ENCODE measurements at places on chromosomes 16 and 17. TPM values are rescaled to one million over a fixed set of nuclear protein-coding genes. Genes with fewer than 3 reads are reported as not detected.
A peak's percentile ranks its signal among the peaks of the same experiment; 100 is the strongest.

GRCh38 chr16:73347500-73348375 is 299.8 kb upstream of the ZFHX3 start:
- no peak for DNase-seq

GRCh38 chr16:75218256-75219076 is at the start of gene CTRB1:
CTRB1 (plus strand) TSS chr16:75218988; CDS start chr16:75219008, 20 bp downstream.
- no peak for DNase-seq

- no peak for DNase-seq
These were observed 6.5 kb upstream of the RBFOX3 start for GRCh38 chr17:79617304-79617703.

- no peak for DNase-seq
These were observed 9.2 kb upstream of the NF1 start for GRCh38 chr17:31085563-31085962.

P2RX1 gene
- total RNA-seq, result 160 TPM

DNA sequence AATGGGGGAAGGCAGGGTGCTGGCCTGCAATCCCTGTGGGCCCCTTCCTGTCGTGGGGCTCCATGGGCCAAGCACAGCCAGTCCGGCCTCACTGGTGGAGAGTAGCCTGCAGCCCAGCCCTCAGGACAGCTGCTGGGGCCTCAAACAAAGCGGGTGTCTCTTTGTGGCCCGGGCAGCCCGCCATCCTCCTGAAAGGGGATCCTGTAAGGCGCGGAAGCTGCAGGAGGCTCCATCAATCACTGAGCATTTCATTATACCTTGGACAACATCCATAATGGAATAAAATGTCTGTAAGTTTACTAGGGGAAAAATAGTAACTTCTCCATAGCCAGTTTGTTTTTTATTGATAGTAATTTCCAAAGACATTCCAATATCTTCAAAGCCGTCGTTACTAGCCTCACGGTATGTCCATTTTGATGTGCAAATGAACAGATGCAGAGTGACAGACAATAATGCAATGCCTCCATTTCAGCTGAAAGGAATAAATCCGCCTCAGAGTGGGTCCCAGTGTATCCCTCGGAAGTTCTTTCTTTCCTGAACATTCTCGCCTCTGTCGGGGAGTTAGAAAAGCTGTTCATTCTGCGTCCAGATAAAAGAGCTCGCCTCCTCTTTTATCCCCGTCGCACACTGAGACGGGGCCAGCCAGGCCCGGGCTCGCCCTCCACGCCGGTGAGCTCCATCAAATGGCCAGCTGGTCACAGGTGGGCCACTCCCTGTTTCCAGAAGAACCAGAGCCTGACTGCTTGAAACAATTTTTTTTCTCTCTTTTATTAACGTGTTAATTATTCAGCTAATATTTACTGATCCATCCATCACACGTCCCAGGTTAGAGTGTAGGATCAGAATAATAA is 14.4 kb downstream of the WSCD1 start:
- DNase-seq, result no peak

DNA sequence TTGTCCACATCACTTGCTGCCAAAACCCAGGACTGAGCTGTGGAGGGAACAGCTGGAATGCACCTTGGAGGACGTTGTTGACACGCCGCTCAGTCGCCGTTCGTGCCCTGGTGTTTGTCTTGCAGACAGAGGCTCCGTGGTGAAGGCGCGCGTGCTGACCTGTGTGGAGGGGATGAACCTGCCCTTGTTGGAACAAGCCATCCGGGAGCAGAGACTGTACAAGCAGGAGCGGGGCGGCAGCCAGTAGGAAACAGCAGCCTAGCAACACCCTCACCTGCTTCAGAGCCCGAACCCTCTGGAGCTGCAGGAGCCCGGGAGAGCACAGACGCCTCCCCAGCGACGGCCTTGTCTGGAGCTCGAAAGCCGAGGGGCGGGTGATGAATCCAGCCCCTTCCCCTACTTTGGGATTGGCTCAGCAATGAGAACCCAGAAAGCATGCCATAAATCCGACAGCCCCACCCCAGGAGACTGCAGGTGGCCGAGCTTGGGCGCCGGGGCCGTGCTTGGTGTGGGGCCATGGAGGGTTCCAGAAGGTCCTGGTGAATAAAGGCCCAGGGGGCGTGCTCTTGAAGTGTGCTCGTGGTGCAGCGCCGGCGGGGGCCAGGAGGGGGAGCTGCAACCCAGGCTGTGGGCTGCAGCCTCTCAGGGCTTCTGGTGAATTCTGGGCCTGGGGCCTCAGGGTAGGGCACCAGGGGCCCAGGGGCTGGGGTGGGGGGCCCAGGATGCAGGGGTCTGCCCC is 470 bp upstream of the CDK3 start:
- DNase-seq, result peak; percentile 51

C1QTNF8 gene
- total RNA-seq, result not detected

TMED6 gene
- total RNA-seq, result under 0.01 TPM

AOC3 gene
- total RNA-seq, result 0.27 TPM

KRT31 gene
- total RNA-seq, result not detected

GGT6 gene
- not detected for total RNA-seq

- DNase-seq, result no peak
These were observed 110.2 kb downstream of the CCDC182 start for GRCh38 chr17:57634713-57635465.

TNK1 gene
- 4.3 TPM for total RNA-seq

PNMT gene
- total RNA-seq, result 3.8 TPM

DNA sequence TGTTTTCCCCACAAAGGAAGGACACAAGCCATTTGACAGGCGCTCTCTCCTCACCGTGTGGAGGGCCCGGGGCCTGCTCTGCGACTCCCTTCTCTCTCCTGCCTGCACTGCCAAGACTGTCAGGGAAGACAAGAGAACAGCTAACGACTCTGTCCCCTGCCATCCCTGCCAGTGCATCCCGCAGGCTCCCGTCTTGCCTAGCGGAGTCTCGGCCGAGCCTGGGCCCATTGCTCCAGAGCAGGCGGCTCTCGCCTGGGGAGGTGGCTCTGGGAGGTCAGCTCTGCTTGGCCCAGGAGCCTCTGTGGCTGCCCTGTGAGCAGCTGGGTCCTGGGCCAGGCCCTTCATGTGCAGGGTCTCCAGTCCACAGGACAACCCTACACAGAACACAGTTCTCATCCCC is 53.0 kb downstream of the WNT3 start:
- no peak for DNase-seq

SEZ6 gene
- total RNA-seq, result under 0.01 TPM

DNA sequence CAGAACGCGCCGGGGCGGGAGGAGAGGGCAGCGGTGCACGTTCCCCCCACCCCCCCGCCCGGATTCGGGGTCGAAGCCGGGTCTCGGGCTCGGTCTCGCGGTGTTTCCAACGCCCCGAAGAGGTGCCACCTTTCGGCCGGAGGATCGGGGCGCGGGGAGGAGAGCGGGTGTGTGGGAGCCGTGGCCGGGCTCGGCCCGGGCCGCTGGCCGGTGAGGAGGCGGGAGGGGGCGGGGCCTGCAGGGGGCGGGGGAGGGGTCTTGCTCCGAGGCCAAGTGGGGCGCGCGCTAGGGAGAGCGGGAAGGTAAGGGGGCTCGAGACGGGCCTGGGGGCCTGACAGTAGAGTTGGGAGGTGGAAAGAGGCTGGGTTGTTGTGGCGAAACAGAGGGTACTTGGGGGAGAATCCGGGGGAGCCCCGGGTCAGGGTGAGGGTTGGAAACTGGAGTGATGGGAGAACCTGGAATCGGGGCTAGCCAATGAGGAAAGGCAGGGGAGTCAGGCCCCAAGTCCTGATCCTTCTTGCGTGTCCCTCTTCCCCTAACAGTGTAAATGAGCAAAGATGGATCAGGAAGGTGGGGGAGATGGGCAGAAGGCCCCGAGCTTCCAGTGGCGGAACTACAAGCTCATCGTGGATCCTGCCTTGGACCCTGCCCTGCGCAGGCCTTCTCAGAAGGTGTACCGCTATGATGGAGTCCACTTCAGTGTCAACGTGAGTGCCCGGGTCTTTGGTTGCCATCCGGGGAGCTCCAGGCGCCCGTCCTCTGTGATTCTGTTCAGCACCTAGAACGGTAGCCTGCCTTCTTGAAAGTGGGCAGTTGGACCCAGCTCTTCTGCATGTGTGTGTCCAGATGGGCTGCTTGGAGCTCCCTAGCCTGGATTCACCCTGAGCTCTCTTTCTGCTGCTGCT is 873 bp downstream of the SETD1A start:
- DNase-seq, result no peak

CCL1 gene
- not detected for total RNA-seq

ITGB3 gene
- 7.8 TPM for total RNA-seq

- DNase-seq, result no peak
These were observed 17.0 kb downstream of the MGAT5B start for GRCh38 chr17:76884995-76885893.

DNA sequence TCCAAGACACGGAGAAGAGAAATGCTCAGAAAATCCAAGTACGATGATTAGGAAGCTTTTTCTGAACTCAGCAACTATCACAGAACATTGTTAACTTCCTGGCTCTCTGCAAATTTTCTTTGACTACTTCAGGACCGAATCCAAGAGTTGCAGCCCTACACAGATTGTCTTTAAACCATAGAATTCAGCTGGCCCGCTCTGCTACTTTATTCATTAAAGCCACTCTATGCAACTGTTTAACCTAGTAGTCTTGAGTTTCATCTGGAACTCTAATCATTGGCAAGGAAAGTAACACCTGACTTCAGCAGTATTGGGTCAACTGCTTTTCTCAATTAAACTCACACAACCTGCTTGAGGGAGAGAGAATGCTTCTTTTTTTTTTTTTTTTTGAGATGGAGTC is 210.1 kb downstream of the SLC39A11 start:
- DNase-seq, result no peak

TP53TG3 gene
- 0.27 TPM for total RNA-seq

- DNase-seq, result no peak
These were observed 111.7 kb upstream of the CHMP6 start for GRCh38 chr17:80879723-80880647.

GRCh38 chr17:19546289-19547065 is 12.8 kb downstream of the SLC47A1 start:
- no peak for DNase-seq

DNA sequence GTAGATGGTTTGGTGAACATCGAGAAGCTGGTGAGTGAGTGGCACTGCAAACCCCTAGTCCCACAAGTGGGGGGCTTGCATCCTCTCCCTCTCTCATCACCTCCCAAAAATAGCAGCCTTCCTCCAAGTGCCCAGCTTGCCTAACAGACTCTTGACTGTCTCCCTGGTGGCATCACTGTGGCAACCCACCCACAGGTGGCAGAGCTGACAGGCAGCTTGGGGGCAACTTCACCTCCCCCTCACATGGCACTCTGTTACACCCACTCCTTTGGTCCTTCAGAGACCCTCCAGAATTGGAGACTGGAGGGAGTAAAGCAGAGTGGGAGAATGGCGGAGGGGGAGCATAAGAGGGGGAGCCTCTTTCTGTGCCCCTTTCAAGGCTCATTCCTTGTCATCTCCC is 15.7 kb downstream of the RAPGEFL1 start:
- no peak for DNase-seq

GRCh38 chr16:4498546-4499195 is 22.5 kb downstream of the HMOX2 start:
- DNase-seq, result no peak

DNA sequence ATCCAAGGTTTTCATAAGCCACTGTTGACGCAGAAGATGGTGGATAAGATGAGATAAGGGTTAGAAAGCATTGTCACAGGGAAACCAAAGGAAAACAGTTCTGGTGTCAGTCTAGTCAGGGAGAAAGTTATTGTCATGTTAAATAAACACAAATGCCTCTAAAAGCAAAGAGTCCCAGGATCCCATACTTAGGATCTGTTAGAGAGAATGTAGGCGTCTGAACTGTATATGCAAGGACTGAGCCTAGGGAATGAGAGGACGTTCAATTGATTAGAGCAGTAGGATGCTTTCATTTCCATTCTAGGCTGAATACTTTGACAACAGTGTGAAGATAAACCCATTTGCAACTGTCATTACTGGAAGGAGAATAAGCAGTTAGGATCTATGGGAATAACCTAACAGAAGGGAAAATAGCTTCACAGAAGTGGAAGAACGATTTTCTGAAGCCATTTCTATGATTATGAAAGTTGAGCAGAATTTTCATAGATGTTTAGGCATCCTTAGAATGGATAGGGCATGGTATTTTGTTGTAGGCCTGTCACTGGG is 1149.1 kb upstream of the CDH8 start:
- DNase-seq, result no peak

DNA sequence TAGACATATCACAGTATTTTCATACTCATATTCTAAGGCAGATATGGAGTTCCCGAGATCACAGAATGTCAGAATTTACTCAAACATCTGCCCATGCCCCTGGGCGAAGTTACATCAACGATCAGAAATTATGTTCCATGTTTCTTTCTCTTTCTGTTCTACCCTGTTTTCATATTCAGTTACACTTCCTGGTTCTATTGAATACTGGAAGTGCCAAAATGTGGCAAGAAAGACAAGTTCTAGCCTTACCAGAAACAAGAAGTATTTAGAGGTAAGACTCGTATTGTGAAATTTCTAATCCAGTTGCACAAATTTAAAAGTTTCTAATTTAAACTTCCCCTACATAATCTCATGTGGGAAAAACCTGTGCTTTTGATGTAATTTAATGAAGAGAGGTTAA is 36.1 kb downstream of the KCNJ2 start:
- DNase-seq, result no peak

- no peak for DNase-seq
These were observed 9.6 kb downstream of the ERBB2 start for GRCh38 chr17:39709319-39709997.

DNA sequence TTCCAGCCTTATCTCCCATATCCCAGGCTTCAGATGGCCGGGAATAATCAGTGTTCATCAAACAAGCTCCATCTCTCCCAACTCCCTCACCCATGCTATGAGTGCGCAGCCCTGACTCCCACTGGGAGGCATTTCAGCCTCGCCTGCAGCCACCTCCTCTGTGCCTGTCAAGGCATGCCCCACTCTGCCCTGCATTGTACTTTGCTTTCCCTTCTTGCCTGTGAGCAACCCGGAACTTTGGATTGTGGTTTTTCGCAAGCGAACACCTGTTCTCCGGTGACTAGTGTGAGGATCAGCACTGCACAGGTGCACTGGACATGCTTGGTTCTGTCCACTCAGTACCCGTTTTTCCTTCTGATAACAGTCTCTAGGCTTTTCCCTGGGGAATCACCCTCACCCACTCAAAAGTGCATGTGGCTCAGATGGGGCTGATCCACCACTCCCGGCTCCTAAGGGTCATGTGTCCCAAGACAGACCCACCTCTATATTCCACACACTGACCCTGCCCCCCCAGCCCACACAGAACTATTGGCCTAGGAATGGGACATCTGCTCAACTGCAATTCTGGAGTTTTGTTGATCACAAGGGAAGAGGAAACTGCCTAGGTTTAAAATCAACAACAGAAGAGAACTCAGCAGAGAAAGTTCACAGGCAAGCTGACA is 9.1 kb downstream of the CHST6 start:
- DNase-seq, result no peak

GRCh38 chr17:80905586-80906230 is 85.9 kb upstream of the CHMP6 start:
- DNase-seq, result no peak

COPRS gene
- 18.3 TPM for total RNA-seq

Measured in hematopoietic multipotent progenitor cell (in vitro differentiated cells).